Occipital lobe (tissue), 3 donors: ENCODE measurements at places on chromosomes 3 and 15.
A peak's percentile ranks its signal among the peaks of the same experiment; 100 is the strongest.

- peak; percentile 20 for DNase-seq
Measured at GRCh38 chr3:50194128-50194902, 2.9 kb downstream of the GNAT1 start.

- no peak for DNase-seq
Measured at GRCh38 chr3:1883534-1883933, 215.1 kb upstream of the CNTN4 start.

GRCh38 chr15:48334260-48334659 lies 3.0 kb downstream of the DUT start:
- no peak for DNase-seq

DNA sequence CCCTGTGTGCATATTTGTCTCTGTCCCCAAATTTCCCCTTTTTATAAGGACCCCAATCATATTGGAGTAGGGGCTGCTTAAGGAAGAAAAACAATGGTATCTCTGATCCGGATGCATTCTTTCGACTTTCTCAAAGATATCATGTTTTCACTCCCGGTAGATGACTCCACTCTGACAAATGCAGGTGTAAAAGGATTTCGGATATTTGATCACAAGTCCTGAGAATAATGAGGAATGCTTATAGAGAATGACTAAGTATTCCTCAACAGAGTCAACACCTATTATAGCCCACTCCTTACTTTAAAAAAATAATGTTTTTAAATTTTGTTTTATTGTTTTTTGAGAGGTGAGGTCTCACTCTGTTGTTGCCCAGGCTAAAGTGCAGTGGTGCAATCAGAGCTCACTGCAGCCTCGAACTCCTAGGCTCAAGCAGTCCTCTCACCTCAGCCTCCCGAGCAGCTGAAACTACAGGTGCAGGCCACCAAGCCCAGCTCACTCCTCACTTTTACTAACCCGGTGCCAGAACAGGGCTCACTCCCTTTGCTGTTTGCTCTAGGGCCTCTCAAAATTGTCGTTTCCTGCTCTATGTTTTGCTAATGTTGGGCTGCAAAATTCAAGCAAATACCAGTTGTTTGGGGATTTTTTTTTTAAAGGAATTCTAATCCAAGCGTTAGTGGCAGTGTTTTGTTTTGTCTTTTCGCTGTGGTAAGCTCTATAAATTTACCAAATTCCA lies 24.6 kb downstream of the COL8A1 start:
- DNase-seq: no peak

- DNase-seq: no peak
Measured at GRCh38 chr3:147411238-147411814, 2.2 kb downstream of the ZIC1 start.

DNA sequence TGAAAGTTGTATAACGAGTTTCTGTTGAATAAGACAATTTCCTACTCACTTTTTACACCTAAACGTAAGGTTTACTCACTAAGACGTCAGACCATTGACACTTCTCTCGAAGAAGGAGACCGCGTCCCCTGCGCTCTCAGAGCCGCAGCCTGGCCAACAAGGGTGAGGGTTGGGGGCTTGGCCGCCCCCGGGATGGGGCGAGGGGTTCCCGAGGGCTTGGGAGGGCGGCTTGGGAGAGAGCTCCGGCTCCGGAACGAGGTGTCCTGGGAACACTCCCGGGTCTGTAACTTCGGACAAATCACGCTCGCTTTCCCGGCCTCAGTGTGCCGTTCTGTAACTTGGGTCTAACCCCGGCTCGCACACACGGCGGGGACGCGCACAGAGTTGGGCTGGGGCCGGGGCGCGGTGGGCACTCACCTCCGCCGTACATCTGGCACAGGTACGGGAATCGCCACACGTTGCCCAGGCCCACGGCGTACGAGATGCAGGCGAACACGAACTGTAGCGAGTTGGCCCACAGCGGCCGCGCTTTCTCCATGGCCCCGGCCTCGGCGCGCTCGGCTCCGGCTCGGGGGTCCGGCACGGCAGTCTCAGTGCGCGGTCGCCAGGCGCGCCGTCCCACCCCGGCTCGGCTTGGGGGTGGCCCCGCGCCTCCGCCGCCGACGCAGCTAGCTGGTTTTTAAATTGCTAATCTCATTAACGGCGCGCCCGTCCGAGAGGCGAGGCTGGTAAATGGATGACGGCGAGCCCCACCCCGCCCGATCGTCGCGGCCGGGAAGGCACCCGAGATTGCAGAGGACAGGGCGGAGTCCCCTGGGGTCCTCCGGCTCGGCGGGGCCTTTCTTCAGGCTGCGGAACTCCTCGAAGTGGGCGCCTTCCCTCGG lies at the start of gene SLC6A20:
SLC6A20 (minus strand) TSS at position 655 of the 884 bp plus-strand sequence; CDS start at position 538, 117 bp downstream.
- DNase-seq: no peak

DNA sequence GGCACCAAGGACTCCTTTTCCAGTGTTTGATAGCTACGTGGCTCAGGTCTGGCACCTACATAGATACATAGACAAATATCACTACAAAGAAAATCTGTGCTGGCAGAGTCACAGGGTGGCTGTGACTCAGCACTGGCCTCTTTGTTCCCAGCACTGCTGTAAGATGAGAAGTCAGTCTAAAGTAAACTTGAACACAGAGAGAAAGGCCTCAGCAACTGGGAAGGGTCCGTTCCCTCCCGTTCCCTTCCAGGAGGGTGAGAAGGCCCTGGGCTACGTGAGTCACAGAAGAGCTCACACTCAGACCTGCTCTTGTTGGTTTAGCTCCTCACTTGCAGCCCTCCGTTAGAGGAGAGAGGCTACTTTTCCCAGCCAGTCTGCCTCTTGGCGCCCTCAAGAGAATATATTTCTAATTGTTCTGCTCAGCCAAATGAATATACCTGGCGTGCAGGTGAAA lies 23.1 kb downstream of the ANXA2 start:
- no peak for DNase-seq

DNA sequence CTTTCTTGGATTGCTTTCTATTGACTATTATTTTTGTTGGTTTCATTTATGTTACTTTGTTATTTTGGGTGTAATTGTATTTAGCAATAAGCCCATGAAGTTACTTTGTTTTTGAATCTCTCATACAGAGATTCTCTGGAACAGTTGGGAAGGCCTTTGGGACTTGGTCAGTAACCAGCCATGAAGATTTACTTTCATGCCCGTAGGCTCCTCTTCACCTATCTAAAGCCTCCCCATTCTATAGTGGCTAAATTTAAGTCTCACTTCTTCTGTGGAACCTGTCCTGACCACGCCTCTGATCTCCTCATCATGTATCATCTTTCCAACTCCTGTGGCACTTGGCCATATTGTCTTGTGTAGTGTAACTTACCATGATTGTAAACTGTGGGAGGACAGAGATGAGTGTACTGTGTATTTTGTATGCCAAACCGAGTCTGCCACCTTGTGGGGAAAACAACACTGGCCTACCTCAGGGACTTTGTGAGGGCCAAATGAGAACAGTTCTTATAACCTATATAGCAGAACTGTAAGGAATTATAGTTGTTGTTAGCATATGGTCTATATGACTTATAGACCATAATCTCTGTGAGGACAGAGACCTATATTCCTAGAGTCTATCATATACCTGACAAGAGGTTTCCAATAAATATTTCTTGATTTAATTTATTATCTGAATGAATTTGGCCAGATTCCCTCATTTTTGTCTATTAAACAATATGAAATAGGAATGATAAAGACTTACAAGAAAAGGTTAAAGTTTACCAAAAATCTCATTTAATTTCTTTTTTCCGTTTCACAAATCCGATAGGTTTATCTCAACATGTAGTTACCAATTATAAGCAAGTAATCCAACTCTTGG lies 75.0 kb downstream of the STARD9 start:
- DNase-seq: peak; percentile 30

GRCh38 chr15:53108319-53108718 lies 318.2 kb upstream of the ONECUT1 start:
- no peak for DNase-seq

DNA sequence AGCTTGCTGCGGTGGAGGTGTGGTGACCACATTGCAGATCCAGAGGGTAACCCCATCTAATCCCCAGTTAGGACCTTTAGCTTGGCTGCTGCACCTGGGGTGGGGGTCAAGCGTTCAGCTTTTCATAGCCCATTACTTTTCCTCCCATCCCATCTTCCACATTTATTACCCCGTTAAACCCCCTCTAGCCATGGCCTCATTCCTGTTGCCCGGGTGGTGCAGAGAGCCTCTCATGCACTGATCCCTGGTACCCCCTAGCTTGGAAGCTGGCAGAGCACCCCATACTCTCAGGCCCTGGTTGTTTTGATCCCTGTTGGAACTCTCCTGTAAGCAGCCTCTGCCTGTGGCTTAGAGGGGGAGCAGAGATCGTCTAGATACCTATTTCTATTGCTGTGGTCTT lies 20.8 kb downstream of the CDAN1 start:
- no peak for DNase-seq

DNA sequence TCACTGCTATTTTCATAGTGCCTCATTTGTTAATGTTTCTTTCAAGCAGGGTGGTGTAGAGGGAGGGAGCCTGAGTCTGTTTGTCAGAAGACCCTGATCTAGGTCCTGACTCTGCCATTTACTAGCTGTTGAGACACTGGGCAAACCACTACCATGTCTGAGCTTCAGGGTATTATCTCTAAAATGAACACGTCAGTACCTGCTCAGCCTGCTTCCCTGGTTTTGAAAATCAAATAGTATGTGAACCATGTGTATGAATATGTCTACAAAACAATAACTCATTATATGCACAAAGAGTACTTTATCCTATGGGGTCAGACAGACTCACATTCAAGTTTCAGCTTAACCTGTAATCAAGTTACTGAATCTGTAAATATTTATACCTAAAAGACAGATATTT lies 25.1 kb downstream of the SYNPR start:
- DNase-seq: no peak

- no peak for DNase-seq
Measured at GRCh38 chr3:43638594-43639447, 17.0 kb upstream of the ANO10 start.

- DNase-seq: peak; percentile 42
Measured at GRCh38 chr3:136658946-136659682, 93.1 kb downstream of the STAG1 start.

DNA sequence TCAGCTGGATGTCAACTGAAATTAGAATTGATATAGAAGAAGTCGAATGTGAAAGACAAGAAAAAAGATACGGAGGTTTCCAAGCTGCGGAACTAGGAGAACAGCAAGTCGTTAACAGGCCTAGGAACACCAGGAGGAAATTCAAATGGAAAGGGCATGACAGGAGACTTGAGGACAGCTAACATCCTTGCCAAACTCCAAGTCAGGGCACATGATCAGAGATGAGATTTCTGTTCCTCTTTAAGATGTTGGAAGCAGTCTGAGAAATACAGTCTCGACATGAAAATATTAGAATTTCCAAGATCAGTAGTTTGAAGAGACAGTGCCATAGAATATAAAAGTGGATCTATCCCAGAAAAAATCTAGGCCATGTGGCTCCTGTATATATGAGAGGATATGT lies 5.0 kb downstream of the MYO5A start:
- no peak for DNase-seq

DNA sequence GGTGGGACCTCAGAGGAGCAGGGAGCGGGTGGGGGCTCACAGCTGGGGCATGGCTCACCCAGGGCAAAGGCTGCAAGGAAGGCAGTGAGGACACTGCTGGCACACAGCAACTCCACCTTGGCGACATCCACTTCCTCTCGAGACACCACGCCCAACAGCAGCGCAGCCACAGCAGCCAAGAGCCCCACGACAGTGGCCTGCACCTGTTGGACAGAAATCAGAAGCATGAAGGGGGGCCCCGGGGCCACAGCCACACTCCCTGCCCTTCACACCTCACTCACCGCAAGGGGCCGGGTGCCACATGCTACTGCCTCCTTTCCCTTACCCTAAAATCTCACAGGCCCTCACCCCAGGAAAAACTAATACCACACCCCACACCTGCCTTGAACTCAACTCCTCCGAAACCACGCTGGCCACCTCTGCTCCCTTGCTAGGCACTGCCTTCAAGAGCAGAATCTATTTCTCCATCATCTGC lies 57.3 kb downstream of the ROPN1B start:
- DNase-seq: no peak

DNA sequence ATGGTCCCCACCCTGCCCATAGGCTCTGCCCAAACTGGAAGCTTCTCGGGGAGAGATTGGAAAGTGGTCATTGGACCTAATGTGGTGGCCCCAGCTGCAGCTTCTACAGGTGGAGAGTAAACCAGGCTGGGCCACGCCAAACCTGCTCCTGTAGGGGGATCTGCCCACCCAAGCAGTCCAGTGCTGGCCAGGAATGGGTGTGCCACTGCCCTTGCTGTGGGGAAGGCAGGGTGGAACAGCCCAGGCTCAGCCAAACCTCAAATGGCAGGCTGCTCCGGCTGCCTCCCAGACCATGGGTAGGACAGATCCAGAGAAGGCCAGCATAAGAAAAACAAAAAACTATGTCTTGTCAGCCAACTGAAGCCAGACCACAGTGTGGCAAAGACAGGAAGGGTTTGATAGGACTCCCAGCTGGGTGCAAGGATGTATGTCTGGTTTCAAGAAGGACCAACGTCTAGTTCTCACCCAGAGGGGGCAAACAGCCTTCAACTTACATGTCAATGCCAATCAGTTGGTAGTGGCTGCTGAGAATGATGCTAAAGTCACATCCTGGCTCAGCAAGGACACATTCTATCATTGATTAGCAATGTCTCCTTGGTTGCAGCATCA lies 267.3 kb downstream of the UACA start:
- DNase-seq: no peak

- DNase-seq: no peak
Measured at GRCh38 chr3:89690646-89691045, 583.2 kb downstream of the EPHA3 start.

DNA sequence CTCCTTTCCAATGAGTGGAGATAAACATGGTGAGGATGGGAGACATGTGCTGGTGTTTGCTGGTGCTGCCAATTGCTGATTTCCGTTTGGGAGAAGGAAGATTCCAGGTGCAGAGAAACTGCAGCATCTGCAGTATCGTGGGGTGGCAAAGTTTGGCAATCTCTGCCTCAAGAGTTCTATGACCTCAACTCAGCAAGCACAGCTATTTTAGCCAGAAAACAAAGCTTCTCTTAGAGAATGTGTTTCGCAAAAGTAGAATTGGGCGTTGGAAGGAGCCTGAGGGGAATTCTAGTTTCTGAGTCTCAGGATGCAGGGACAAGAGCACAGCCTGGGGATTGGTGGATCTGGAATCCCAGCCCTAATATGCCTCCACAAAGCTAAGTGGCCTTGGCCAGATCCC lies 18.2 kb upstream of the SHC4 start:
- DNase-seq: no peak

GRCh38 chr3:17035033-17035432 lies 150.3 kb downstream of the PLCL2 start:
- no peak for DNase-seq

DNA sequence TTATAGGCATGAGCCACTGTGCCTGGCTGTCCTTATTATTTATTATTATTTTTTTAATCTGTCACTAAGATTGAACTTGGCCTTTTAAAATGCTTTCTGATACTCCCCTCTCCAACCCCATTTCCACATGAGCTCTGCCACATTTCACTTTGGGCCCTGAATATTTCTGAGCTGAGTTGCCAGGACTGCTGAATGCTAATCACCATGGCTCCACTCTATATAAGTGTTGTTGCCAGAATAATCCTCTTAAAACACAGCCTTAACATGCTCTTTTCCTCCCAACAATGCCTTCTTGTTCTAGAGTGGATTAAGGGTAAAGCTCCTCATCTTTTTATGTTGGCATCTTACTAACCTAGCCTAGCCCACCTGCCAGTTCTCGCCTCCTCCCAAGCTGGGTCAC lies 124.4 kb downstream of the PDZRN3 start:
- no peak for DNase-seq
